PC-9 (cell line): ENCODE measurements at places on chromosomes 6 and 20. TPM values are rescaled to one million over a fixed set of nuclear protein-coding genes. Genes with fewer than 3 reads are reported as not detected.

The TBXT gene
- total RNA-seq: not detected in 2 replicates

The CLIC5 gene
- total RNA-seq: 2.0 and 2.1 TPM in 2 replicates

The LY86 gene
- not detected in 2 replicates for total RNA-seq

The WFDC10B gene
- total RNA-seq: not detected in 2 replicates

The GNMT gene
- total RNA-seq: 0.57 TPM in 1 of 2 replicates, not detected in the other

The ENPP5 gene
- total RNA-seq: 8.0 and 9.1 TPM in 2 replicates

The SLC22A3 gene
- not detected in 2 replicates for total RNA-seq

GRCh38 chr20:19045371-19045770, 167.1 kb upstream of the SLC24A3 start:
- H3K4me1 ChIP-seq: peaks cover 25% of the 10 kb centered on the region
- no peaks in the 10 kb centered on the region for H3K36me3 ChIP-seq
- no peak overlapping the region for H3K27ac ChIP-seq
- no peaks in the 10 kb centered on the region for H3K27me3 ChIP-seq

GRCh38 chr6:34465531-34466241, at the start of gene PACSIN1:
Gene PACSIN1, plus strand, starts transcription at chr6:34466076. Its CDS starts 60,230 bp downstream, at chr6:34526306.
- peak within 1 kb of the TSS; percentile 61 for H3K4me3 ChIP-seq
- no peaks in the 10 kb centered on the region for H3K27me3 ChIP-seq
- peaks cover 19% of the 10 kb centered on the region for H3K4me1 ChIP-seq

- no peaks in the 10 kb centered on the region for H3K36me3 ChIP-seq
- H3K4me3 ChIP-seq: no peak overlapping the region
- no peak overlapping the region for H3K27ac ChIP-seq
- DNase-seq: no peak
Measured at GRCh38 chr6:77313595-77313994, 149.7 kb downstream of the HTR1B start.

DNA sequence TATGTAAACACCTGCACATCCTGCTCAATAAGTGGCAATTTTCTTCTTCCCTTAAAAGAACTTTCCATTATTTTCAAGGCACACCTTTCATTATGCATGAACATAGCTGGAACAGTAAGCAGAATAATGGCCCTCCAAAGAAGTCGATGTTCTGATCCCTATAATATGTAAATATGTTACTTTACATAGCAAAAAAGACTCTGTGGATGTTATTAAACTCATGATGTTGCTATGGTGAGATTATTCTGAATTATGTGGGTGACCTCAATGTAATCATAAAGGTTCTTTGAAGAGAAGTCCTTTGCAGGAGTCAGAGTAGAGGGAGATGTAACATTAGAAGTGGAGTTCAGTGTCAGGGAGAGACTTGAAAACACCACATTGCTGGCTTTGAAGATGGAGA, 299.9 kb upstream of the PLN start:
- no peak for DNase-seq
- H3K27me3 ChIP-seq: 0 out of 2 replicates have a peak, but pooled peaks cover 11% of the 10 kb centered on the region
- no peaks in the 10 kb centered on the region for H3K36me3 ChIP-seq
- H3K4me3 ChIP-seq: no peak overlapping the region
- H3K4me1 ChIP-seq: no peaks in the 10 kb centered on the region
- no peak overlapping the region for H3K27ac ChIP-seq

- DNase-seq: peak; percentile 19
- H3K4me1 ChIP-seq: peaks cover 45% of the 10 kb centered on the region
- no peaks in the 10 kb centered on the region for H3K36me3 ChIP-seq
- H3K27ac ChIP-seq: peak overlapping the region; percentile 87
- H3K4me3 ChIP-seq: no peak overlapping the region
Measured at GRCh38 chr6:149234051-149234962, 83.2 kb upstream of the TAB2 start.

- no peak overlapping the region for H3K4me3 ChIP-seq
- H3K27me3 ChIP-seq: no peaks in the 10 kb centered on the region
- no peaks in the 10 kb centered on the region for H3K36me3 ChIP-seq
- H3K4me1 ChIP-seq: no peaks in the 10 kb centered on the region
Measured at GRCh38 chr6:15184441-15184861, 61.4 kb upstream of the JARID2 start.

DNA sequence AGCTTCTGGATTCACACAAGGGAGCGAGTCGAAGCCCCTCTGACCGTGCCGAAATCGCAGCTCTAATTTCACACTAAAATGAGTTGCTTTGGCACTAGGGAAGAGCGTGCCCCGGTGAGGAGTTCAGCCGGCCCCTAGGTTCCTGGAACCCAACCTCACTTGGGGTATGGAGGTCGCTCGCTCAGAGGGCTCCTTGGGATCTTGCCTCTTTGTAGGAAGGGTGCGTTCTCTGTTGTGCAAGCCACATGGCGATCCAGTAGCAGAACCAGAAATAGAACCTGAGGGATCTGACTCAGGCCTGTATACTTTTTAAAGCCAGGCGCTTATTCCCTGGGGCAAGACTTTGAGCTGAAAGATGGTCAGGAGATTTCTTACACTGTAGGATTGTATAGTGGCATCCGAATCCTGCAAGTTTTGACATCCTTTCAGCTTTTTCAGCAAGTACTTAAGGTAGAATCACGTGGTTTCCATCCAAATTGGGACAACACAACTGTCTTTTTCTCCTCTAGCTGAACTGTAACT, 861 bp upstream of the RALGAPA2 start:
- H3K4me1 ChIP-seq: peaks cover 26% of the 10 kb centered on the region
- no peak overlapping the region for H3K27ac ChIP-seq
- DNase-seq: no peak
- H3K4me3 ChIP-seq: peak overlapping the region; percentile 92
- H3K27me3 ChIP-seq: no peaks in the 10 kb centered on the region
- no peaks in the 10 kb centered on the region for H3K36me3 ChIP-seq

- H3K4me3 ChIP-seq: no peak overlapping the region; the same call in 1 of the 2 replicates
- no peaks in the 10 kb centered on the region for H3K27me3 ChIP-seq
- H3K36me3 ChIP-seq: peaks cover 53% of the 10 kb centered on the region
- peaks cover 42% of the 10 kb centered on the region for H3K4me1 ChIP-seq
- H3K27ac ChIP-seq: peak overlapping the region; percentile 97
- DNase-seq: peak; percentile 22
Measured at GRCh38 chr20:44495802-44496481, 20.3 kb downstream of the TTPAL start.

DNA sequence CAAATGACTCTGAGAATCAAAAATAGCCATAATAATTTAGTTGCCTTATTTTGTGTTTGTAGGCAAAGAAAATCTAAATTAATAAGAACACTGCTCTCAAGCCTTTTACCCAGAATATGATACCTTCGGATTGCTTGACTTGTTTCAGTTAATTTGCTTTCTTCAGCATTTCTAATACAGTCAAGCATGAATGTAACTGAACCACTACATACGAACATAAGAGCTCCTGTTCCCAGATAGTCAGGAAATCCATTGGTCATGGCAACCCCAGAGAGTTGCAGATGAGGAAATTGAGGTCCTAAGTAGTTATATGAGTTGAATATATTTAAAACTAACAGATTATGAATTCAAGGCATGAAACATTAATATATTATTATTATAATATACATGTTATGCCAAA, 2.9 kb downstream of the FRK start:
- H3K36me3 ChIP-seq: 0 out of 2 replicates have a peak, but pooled peaks cover 9% of the 10 kb centered on the region
- peak overlapping the region; percentile 64 for H3K4me3 ChIP-seq
- H3K4me1 ChIP-seq: peaks cover 56% of the 10 kb centered on the region
- no peak overlapping the region for H3K27ac ChIP-seq

DNA sequence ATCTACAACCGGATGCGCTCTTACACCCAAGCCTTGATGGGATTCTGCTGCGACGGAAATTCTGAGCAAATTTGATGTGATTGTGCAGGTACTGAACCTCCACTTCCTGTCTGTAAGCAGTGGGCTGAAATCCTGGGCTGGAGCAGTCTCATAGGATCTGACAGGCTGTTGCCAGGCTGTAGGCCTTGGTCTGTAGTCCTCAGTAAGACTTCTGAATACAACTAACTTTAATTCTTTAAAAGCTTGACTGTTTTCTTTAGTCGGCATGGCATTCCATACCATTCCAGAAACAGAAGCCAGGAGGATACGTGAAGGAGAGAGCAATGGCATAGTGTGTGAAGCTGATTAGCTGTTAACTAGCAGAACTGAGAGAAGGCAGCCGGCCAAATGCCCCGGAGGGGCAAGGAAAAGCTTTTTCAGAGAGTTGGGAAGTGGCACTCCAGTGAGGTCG, 68.3 kb downstream of the ADTRP start:
- peaks cover 6% of the 10 kb centered on the region; the same call in 1 of the 2 replicates for H3K4me1 ChIP-seq
- no peak overlapping the region for H3K27ac ChIP-seq
- no peak for DNase-seq
- no peak overlapping the region for H3K4me3 ChIP-seq
- no peaks in the 10 kb centered on the region for H3K27me3 ChIP-seq

- H3K27me3 ChIP-seq: no peaks in the 10 kb centered on the region
- no peaks in the 10 kb centered on the region for H3K36me3 ChIP-seq
- DNase-seq: no peak
- no peak overlapping the region for H3K27ac ChIP-seq
- no peak overlapping the region for H3K4me3 ChIP-seq
Measured at GRCh38 chr6:16446273-16446672, 207.9 kb downstream of the GMPR start.

DNA sequence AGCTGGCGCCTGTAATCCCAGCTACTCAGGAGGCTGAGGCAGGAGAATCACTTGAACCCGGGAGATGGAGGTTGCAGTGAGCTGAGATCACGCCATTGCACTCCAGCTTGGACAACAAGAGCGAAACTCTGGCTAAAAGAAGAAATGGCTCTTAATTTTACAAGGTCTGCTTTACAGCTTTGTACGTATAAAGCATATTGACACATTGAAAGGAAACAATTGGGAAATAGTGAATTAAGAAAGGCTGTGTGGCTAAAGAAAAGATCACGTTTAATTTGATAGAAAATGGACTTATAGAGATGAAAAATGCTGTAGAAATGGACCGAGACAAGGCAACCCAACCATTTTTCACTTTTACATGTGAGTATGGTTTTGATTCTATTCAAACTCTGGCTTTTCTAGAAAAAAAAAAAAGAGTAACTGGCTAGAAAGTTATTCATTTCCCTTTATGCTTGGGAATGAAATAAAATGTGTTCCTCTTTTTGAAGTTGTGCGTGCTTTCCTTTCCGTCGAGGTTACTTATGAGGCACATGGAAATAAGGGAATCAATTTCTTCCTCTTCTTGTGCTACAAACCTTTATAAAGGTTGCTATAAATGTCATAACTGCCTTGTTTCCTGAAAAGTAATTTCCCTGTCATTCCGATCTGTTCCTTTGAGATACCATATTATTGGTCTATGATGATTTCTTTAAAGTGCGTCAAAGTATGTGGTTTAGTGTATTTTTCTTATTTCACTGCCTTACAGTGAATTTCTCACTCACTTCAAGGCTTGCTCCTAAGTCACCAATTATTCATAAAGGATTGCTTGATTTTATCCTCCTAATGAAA, 29.4 kb downstream of the PFDN4 start:
- H3K27me3 ChIP-seq: no peaks in the 10 kb centered on the region
- H3K4me1 ChIP-seq: no peaks in the 10 kb centered on the region
- H3K27ac ChIP-seq: no peak overlapping the region
- DNase-seq: no peak

GRCh38 chr20:1381753-1382591, 10.9 kb downstream of the FKBP1A start:
- H3K4me3 ChIP-seq: no peak overlapping the region
- 0 out of 2 replicates have a peak overlapping the region, but pooled peaks have one; percentile 17 for H3K27ac ChIP-seq
- 0 out of 2 replicates have a peak, but pooled peaks cover 11% of the 10 kb centered on the region for H3K36me3 ChIP-seq
- no peaks in the 10 kb centered on the region for H3K27me3 ChIP-seq
- H3K4me1 ChIP-seq: peaks cover 31% of the 10 kb centered on the region

DNA sequence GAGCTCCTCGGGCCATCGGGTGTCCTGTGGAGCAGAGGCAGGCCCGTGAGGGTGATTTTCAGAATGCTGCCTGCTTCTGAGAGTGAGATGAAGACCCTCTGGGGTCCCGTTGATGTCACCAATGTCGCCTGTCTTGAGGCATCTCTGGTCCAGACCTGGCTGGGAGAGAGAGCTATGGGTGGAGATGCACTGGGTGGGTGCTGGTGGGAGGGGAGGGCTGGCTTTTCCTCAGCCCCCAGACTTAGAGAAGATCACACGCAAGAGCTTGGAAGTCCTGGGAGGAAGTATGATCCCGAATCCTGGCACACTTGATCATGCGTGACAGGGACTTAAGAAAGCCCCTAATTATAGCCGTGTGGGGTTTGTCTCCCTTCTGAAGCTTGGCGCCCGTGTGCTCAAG, 103.2 kb upstream of the CD93 start:
- H3K4me1 ChIP-seq: no peaks in the 10 kb centered on the region
- H3K4me3 ChIP-seq: no peak overlapping the region
- H3K36me3 ChIP-seq: no peaks in the 10 kb centered on the region
- no peaks in the 10 kb centered on the region for H3K27me3 ChIP-seq
- DNase-seq: no peak
- no peak overlapping the region for H3K27ac ChIP-seq

- H3K4me3 ChIP-seq: no peak overlapping the region
- DNase-seq: peak; percentile 56
- no peaks in the 10 kb centered on the region for H3K36me3 ChIP-seq
- no peaks in the 10 kb centered on the region for H3K27me3 ChIP-seq
- H3K27ac ChIP-seq: peak overlapping the region; percentile 31
- H3K4me1 ChIP-seq: peaks cover 30% of the 10 kb centered on the region
Measured at GRCh38 chr6:96939007-96939805, 14.7 kb downstream of the KLHL32 start.

DNA sequence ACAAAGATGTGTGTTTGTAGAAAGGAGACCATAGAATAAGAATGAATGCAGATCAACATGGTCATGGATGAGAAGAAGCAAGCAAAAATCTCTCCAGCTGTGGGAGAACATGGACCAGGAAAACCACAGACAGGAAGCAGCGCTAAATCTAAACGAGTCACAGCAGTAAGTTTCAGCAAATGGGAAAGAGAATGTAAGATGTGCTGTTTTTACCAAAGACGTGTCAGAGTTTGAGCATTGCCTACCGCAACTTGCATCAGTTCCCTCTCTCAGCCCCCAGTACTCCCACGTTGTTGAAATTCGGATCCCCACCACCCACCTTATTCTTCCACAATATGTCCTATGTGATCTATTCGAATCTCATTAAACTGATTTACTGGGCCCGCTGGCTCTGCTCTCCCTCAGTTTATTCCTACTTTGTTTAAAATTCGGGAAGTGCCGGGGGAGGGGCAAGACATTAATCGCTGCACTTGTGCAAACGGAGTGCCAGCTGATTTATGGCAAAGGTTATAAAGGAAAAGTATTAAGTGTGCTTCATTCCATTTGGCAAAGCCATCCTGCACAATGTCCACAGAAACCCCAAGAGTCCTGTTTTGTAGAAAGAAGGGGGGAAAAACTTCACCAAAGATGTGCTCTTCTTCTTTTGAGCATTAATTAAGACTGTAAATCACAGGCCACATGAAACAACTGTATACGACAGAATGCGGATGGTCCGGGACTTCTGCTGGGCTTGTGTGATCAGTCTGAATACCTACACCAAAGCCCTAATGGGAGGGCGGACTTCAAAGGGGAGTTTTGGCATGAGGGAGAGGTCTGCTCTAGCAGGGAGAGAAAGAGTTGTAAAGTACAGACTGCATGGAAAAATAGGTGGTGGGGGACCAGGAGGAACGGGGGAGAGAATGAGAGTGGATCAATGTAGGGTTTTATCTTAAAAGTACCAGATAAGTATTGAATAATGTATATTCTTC, 59.1 kb upstream of the PRDM1 start:
- H3K27me3 ChIP-seq: no peaks in the 10 kb centered on the region
- H3K4me3 ChIP-seq: no peak overlapping the region
- no peaks in the 10 kb centered on the region for H3K36me3 ChIP-seq
- H3K4me1 ChIP-seq: no peaks in the 10 kb centered on the region
